ENCODE measurements at places on chromosomes 16 and 17.

GRCh38 chr17:6427279-6427781 is 7.6 kb downstream of the AIPL1 start:
- no peak for DNase-seq

DNA sequence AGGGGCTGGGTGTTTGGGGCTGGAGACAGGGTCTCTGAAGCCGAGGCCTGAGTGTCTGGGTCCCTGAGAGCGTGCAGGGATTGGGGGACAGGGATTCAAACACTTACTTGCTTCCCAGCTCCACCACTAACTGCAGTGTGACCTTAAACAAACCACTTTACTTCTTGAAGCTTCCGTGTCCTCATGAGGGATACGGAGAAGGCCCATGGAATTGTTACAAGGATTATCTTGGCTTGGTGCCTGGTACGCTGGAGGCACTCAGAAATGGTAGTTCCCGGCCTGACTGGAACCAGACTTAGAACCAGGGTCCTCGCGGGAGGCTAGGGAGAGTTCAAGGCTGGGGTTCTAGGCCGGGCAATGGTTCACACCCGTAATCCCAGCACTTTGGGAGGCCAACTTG is 2.9 kb upstream of the CXCL16 start:
- no peak for DNase-seq

- no peak for DNase-seq
Observed at GRCh38 chr16:61595605-61596004, 440.6 kb downstream of the CDH8 start.

- no peak for DNase-seq
Observed at GRCh38 chr17:39181303-39181702, 15.3 kb upstream of the ARL5C start.

- DNase-seq, result no peak
Observed at GRCh38 chr16:50265260-50265659, 1.1 kb upstream of the ADCY7 start.

GRCh38 chr17:33164169-33164881 is 128.8 kb downstream of the ASIC2 start:
- no peak for DNase-seq

Measured in central memory CD8-positive, alpha-beta T cell (primary cell).